NCI-H2029 treated with DMSO at 0.1 percent for 48 hours (cell line): ENCODE measurements at places on chromosomes 3 and 15.

DNA sequence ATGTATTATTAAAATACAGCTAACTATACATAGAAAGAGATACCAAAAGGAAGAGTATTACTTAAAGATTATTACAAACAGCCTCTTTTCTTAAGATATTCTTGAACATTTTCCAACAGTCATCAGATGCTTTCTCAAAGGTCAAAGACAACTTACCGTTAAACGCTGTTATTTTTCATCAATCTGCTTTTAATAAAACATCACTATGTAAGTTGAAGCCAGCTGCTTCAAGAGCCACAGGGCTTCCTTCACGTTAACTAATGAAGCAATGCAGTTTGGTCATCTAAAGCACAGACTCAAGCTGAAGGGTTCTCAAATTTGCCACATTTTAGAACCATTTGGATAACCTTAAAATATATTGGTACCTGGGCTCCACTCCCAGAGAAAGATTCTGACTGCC is 578.8 kb downstream of the ROBO2 start:
- no peak for DNase-seq

- DNase-seq: no peak
These were observed 36.3 kb downstream of the KNL1 start for GRCh38 chr15:40630313-40630712.

GRCh38 chr15:74028646-74029045 is 34.1 kb downstream of the PML start:
- DNase-seq: no peak

- DNase-seq: no peak
These were observed 663.7 kb downstream of the AGBL1 start for GRCh38 chr15:86743283-86743903.

DNA sequence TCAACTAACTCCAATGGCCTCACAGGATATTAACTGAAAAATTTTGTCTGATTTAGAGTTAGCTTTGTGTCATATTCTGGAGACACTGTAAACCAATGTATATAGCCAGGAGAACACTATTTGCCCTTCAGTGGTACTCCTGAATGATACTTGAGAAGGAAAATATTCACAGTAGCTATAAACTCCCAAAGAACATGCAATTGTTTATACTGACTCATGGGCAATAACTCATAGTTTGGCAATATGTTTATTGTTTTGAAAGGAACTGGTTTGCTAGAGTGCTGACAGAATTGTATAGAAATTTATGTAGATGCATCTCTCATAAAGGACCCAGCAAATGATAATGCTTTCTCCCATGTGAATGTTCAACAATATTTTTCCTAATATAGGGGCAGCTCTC is 537.6 kb downstream of the PLOD2 start:
- no peak for DNase-seq

DNA sequence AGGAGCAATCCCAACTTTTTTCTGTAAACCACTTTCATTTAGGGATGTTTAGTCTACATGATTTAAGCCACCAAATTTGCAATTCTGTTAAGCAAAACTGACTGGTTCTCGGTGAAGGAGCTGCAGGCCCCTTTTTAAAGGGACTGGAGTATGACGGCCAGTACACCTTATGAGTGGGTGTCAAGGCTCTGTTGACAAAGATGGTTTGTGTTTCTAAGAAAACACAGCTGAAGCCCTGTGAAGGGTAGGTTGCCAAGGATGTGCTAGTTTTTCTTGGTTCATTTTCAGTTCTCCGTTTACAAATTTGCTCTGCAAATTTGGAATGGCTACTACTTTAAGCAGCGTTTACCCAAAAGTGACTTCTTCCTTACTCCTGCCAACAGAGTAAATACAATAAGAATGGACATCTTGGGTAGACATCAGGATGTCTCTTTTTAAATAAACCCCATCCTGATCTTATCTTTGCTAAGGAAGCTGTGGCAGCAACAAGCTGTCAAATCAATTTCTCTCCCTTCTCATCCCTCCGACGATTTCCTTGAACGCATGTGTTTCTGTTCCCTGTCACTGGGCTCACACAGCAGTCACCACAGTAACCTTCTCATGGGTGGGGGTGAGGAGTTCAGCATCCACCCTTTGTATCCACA is 58.2 kb upstream of the CMTM8 start:
- no peak for DNase-seq

DNA sequence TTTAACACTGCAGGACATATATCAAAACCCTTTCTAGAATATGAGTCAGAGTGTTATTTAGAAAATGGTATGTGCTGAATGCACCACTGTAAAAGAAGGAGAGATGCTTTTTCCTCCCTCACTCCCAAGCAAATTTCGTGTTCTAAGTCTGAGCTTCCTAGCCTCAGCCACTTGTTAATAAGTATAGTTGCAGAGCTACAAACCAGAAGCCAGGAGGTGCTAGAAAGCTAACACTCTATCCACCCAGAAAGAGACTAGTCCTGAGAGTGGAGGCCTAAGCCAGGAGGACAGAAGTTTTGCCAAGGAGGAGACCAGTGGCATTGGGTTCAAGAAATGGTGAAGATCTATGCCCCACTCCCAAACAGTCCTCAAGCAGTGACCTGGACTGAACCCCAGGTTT is 40.5 kb upstream of the GYG1 start:
- DNase-seq: no peak

GRCh38 chr3:130621824-130622223 is 104.8 kb downstream of the COL6A6 start:
- DNase-seq: no peak

DNA sequence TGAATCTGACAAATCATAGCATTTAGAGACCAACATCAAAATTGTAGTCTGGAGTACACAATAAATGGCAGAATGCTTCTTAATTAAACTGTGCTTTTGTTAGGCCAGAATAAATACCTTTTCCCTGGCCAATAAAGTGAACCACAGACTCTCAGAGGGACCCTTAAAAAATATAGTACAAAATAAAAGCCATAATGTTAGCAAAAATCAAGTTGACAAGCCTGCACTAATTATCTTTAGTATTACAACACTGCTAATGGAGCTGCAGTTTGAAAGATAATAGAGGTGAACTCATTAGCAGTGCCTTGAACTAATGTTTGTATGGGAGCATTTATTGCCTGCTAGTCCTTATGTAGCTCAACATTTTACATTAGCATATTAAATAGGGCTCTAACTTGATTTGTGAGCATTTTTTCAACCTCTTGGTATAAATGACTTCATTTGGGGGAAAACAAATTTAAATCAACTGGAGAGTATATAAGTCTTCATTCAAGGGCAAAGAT is 801.3 kb downstream of the EPHA3 start:
- no peak for DNase-seq

- DNase-seq: no peak
These were observed 918.4 kb downstream of the NAALADL2 start for GRCh38 chr3:175777495-175777894.

GRCh38 chr3:46857485-46858341 is 5.5 kb downstream of the MYL3 start:
- DNase-seq: no peak

- no peak for DNase-seq
These were observed 61.8 kb downstream of the GAP43 start for GRCh38 chr3:115685097-115685496.

DNA sequence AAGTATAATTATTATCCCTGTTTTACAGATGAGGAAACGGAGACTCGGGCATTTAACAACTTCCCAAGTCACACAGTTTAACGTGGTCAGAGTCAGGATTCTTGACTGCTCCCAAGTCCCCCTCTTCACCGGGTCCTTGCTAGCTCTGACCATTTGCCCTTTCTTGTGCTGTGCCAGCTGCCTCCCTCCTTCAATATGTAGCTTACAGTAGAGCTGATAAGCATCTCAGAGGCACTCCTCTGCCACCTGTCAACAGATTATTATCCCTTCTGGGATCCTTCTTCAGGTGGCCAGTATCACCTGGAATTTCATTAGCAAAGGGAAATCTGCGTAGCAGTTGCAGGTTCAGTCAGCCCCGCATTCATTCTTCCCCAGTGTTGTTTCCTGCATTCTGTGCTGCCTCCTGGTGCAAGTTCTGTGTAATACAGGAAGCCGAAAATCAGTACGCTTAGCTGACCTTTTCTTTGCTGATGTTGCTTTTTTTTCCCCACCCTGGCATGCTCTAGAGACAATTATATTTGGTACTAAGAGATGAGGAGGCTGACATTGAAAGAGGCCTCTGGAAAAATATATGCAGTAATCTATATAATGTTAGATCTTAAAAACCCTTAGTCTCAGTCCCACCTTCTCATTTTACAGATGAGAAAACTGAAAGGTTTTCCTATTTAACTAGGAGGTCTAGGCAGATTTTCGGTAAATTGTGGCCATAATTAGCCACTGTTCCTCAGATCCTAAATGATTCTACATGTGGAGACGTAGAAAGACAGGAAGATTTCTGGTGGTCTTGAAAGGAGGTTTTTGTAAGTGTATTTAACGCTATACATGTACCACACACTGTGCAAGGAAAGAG is 24.8 kb downstream of the TMOD2 start:
- DNase-seq: peak; percentile 18

DNA sequence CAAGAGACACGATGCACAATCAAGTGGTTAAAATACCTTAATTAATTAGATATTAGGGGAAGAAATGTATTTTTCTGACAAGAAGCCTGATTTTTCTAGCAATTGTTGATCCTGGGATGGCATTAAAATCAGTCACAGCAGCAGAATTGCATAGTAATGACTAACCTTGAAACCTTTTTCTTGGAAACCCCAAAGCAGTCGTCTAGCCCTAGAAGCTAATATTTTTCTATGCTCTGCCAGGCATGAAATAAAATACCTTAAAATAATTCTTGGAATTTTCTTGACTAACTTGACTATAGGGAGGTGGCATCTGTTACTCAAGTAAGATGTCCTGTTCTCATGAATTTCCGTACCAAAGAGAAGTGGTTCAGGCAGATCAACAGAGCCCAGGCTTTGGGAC is 204.1 kb downstream of the THRB start:
- DNase-seq: no peak

DNA sequence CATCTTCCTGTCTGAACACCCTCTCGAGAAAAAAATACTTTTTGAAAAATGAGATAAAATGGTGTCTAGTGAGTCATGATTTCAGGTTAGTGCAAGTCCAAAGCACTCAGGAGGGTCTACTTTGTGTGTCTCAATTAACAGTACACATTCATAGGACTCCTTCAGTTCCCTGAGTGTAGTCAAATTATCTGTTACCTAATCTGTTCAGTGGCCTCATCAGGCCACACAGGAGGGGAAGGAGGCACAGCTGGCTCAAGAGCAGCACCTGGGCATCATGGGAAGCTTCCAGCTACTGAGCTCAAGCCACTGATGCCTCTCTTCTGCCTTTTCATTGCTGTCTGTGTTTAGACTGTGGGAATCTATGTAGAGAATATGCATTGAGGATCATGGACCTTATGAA is 341.4 kb upstream of the SGO1 start:
- no peak for DNase-seq

- no peak for DNase-seq
These were observed 567.0 kb upstream of the RGMA start for GRCh38 chr15:93656041-93656440.

DNA sequence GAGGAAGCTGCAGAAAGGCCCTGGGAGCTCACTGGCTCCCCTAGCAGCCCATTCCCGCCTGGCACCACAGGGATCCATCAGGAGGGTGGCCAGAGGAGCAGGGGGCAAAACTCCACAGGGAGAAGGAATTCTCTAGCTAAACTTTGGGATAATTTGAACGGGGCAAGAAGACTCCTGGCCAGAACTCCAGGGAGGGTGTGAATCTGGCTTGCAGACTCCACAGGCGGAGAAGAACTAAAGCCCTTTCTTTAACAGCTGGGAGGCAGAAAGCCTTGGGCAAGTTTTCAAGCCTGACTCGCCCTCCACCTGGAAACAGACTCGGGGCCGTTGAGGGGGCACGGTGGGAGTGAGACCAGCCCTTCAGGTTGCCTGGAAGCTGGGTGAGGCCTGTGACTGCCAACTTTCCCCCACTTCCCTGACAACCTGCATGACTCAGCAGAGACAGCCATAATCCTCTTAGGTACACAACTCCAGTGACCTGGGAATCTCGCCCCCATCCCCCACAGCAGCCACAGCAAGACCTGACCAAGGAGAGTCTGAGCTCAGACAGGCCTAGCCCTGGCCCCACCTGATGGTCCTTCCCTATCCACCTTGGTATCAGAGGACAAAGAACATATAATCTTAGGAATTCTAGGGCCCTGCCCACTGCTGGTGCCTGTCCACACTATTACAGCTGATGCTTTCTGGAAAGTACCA is 28.6 kb downstream of the SLC27A2 start:
- DNase-seq: no peak

GRCh38 chr15:94791510-94791909 is 560.1 kb downstream of the MCTP2 start:
- no peak for DNase-seq

DNA sequence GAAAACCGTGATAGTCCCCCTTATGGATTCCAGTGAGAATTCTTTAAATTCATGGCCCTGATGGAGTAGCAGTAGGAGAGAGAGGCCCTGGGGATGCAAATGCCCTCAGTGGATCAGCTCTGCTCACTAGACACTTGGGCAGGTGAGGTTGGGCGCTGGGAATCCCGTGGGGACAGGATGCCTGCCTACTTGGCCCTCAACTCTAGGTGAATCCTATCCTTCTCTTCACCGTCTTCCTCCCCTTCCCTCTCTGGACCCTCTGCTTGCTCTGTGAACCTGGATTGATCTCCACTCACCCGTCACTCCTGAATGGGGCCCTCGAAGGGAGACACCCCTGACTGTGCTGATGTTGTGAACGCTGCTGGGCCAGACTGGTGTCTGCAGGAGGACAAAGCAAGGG is 77.4 kb downstream of the SEC22A start:
- no peak for DNase-seq

DNA sequence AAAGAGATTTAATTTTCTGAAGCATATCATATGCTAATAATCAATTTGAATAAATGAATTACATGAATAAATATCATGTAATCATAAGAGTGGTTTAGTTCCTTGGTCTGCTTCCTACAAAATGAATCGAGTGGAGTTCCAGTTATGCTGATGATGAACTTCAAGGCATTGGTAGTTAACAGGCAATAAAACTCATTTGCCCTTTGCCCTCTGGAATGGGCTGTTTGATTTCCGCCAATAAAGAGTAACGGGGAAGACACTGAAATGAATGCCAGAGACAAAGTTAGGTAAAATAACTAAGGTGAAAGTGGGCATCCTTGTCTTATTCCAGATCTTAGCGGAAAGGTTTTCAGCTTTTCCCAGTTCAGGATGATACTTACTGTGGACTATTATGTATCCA is 90.1 kb downstream of the C3orf38 start:
- no peak for DNase-seq

DNA sequence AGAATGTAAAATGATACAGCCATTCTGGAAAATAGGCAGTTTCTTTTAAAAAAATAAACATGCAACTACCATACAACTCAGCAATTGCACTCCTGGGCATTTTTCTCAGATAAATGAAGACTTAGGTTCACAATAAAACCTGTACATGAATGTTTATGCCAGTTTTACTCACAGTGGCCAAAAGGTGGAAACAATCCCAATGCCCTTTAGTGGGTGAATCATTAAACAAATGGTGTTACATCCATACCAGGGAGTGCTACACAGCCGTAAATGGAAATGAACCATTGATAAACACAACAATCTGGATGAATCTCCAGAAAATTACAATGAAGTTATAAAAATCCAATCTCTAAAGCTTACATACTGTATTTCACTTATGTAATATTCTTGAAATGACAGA is 140.3 kb downstream of the ADAMTSL3 start:
- no peak for DNase-seq

- DNase-seq: no peak
These were observed 1.1 kb downstream of the ATP10A start for GRCh38 chr15:25862071-25862471.

- DNase-seq: no peak
These were observed 62.4 kb upstream of the RARB start for GRCh38 chr3:25365636-25366035.

- no peak for DNase-seq
These were observed 21.4 kb downstream of the ZBTB38 start for GRCh38 chr3:141389703-141390102.
